ENCODE measurements at places on chromosomes 4 and X.

DNA sequence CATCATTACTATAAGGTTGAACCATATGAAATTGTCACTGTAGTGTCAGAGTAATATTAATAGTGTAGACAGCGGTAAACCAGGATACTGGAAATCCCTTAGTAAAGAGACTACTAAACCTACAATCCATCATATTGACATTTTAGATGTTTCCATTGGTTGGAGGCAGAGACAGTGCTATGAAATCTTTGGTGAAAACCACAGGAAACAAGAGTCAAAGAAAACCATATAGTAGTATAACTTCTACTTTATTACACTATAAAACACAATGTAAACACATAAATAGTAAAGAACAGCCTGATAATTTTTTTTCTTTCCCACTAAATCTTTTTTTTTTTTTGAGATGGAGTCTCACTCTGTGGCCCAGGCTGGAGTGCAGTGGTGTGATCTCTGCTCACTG, 15.9 kb downstream of the RELL1 start:
- no peak for DNase-seq

DNA sequence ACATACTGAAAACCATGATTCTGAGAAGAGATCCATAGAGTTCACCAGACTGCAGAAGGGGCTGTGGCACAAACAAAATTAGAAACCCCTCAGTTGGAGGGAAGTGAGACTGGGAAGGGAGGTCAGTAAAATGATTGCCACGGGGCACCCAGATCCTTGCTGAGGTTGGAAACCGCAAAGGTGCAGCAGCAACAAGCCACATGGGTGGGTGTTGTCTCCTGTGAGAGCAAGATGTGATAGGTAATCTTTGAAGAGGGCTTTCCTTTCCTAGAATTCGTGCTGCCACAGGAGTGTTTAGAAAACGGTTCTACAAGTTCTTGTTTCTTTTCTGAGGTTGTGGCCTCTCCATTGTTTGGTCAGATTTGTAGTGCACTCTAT, 85.5 kb downstream of the NFKB1 start:
- peak; percentile 86 for DNase-seq

GRCh38 chr4:3526456-3526855, 5.8 kb downstream of the LRPAP1 start:
- no peak for DNase-seq

- DNase-seq, result no peak
Measured at GRCh38 chr4:129335276-129335675, 239.3 kb downstream of the C4orf33 start.

DNA sequence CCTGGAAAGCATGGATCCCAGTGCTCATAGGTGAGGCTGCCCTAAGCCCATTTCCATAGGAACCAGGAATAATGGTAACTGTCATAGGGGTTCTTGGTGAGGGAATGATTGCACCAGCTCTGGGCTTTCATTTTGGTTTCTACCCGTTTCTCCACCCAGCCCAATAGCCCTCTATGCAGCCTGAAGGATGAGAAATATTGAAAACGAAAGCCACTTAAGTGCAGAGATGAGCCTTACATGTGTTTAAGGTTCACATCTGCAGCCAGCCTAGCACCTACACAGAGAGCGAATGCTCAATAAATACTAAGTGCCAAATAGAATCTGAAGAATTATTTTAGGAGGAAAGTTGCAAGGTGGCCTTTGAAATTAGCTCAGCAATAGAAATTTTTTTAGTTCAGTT, 60.4 kb downstream of the MCF2 start:
- no peak for DNase-seq
